ENCODE measurements at places on chromosomes 13 and 19.

DNA sequence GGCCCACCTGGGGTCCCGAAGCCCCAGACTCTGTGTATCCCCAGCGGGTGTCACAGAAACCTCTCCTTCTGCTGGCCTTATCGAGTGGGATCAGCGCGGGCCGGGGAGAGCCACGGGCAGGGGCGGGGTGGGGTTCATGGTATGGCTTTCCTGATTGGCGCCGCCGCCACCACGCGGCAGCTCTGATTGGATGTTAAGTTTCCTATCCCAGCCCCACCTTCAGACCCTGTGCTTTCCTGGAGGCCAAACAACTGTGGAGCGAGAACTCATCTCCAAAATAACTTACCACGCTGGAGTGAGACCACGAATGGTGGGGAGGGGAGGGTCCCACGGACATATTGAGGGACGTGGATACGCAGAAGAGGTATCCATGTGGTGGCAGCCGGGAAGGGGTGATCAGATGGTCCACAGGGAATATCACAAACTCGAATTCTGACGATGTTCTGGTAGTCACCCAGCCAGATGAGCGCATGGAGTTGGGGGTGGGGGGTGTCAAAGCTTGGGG lies 1.0 kb upstream of the ICAM5 start:
- no peak for DNase-seq

GRCh38 chr19:31109636-31110035 lies 239.6 kb downstream of the TSHZ3 start:
- no peak for DNase-seq

GRCh38 chr19:31275068-31275334 lies 74.2 kb downstream of the TSHZ3 start:
- DNase-seq: no peak

- no peak for DNase-seq
Measured at GRCh38 chr13:72165276-72165675, 298.3 kb upstream of the DACH1 start.

DNA sequence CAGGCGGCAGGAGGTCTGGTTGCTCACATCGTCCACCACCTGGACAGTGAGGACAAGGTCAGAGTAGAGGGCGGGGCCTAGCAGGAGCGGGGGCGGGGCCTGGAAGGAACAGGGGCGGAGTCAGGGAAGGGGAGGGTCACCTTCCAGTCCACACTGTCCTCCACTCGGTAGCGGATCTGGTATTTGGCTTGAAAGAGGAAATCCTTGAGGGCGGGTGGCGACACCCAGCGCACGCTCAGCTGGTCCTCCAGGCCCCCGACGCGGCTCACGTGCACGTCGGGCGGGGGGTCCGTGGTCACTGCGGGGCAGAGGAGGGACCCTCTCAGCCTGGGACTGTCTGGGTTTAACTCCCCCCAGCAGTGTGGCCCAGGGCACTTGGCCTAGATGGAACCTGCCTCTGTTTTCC lies 8.2 kb downstream of the REX1BD start:
- no peak for DNase-seq

DNA sequence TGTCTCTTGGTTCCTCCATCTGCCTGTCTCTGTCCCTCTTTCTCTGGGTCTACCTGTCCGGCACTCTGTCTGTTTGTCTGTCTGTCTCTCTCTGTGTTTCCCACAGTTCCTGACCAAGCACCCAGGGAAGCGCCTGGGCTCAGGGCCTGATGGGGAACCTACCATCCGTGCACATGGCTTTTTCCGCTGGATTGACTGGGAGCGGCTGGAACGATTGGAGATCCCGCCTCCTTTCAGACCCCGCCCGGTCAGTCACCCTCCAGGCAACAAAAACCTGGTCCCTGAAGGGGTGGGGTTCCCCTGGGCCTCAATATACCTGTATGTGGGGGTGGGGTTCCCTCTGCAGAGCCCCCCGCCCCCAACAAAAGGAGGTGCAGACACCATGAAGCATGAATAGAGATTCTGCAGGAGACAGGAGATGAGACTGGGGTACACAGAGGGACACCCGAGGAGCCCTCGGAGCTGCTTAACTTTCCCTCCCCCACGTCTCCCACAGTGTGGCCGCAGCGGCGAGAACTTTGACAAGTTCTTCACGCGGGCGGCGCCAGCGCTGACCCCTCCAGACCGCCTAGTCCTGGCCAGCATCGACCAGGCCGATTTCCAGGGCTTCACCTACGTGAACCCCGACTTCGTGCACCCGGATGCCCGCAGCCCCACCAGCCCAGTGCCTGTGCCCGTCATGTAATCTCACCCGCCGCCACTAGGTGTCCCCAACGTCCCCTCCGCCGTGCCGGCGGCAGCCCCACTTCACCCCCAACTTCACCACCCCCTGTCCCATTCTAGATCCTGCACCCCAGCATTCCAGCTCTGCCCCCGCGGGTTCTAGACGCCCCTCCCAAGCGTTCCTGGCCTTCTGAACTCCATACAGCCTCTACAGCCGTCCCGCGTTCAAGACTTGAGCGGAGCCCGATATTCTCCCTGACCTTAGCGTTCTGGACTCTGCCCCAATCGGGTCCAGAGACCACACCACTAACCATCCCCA lies 2.6 kb upstream of the CACNG7 start:
- DNase-seq: no peak

GRCh38 chr13:29118471-29118870 lies 298.3 kb downstream of the MTUS2 start:
- no peak for DNase-seq

DNA sequence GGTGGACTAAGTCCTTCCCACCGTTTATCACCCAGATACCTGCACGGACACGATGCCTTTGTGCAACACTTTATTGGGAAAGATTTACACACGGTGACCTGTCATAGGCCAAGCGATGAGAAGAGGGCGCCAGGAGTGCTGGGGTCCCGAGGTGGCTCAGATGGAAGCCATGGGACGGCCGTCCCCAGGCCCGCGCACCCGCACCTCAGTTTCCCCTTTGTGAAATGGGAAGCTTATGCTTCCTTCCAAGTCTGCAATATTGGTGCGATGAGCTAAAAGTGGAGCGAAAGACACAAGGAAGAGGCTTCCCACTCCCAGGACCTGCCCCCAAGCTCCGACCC lies 369 bp upstream of the TMC4 start:
- no peak for DNase-seq

DNA sequence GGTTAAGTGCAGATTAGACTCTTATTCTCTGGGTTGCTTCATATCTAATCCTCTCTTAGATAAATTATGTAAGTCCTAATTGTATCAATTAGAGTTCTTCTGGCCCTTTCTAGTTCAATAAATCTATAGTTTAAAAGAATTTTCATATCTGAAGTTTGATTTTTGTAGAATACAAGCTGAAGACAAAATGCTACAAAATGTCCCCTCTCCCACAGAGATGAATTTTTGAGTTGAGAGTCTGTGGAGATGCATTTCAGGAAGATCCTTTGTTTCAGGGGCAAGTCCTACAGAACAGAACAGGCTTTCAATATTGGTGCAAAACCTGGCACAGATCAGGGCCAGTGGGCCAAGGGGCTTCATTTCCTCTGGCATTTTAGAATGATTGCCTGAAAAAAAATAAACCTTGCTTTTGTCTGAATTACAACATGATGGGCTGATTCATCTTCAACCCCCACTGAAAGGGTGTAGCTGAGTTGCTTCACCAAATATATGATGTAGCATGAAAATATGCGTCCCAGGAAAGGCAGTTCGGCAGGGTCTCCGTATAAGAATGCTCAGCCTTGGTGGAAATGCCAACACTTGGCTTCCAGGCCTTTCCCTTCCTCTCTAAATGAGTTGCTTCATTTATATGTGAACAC lies 6.4 kb upstream of the IPO5 start:
- no peak for DNase-seq
